ENCODE measurements at places on chromosomes 3 and 15.

- DNase-seq = no peak
Observed at GRCh38 chr15:81776976-81777375, 268.8 kb downstream of the MEX3B start.

- DNase-seq = no peak
Observed at GRCh38 chr3:12791430-12791829, 5.0 kb upstream of the CAND2 start.

GRCh38 chr3:172181932-172182586 lies 142.7 kb downstream of the FNDC3B start:
- no peak for DNase-seq

DNA sequence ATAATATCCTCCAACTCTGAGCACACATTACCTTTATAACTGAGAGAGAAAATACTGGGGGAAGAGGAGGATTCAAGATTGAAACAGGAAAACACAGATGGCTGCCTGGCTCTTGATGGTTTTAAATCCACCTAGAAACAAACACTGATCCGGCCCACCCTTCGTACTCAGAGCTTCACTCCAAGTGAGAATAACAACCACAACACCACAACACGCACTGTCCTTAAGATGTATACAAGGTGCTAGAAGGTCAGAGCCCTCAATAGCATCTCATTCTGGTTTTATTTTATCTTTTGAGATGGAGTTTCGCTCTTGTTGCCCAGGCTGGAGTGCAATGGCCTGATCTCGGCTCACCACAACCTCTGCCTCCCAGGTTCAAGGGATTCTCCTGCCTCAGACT lies 9.9 kb downstream of the IP6K2 start:
- DNase-seq = no peak

DNA sequence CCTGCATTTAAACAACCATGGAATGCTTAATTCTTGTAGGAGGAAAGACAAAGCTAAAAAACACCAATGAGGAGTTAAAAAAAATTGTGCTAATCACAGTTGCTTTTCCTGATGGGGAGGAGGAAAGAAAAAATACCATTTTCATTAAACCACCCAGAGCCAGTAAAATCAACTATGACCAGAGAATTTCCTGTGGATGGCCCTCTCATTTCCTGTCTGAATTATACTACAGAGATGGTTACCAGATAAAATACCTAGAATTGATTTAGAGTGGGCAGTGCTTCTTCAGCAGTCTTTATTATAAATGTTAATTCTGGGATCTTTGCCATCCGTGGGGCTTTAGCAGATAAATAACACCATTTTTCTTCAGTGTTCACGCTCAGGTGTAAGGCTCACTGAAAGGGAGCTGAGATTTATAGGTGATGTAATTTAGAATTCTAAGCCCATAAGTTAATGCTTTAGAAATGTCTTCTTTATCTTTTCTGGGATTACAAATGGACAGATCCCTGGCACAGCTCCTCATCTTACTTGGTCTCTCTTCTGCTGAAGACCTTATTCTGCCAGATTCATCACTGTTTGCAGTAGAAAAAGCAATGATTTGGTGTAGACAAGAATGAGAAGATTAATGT lies 37.9 kb downstream of the RETNLB start:
- no peak for DNase-seq

DNA sequence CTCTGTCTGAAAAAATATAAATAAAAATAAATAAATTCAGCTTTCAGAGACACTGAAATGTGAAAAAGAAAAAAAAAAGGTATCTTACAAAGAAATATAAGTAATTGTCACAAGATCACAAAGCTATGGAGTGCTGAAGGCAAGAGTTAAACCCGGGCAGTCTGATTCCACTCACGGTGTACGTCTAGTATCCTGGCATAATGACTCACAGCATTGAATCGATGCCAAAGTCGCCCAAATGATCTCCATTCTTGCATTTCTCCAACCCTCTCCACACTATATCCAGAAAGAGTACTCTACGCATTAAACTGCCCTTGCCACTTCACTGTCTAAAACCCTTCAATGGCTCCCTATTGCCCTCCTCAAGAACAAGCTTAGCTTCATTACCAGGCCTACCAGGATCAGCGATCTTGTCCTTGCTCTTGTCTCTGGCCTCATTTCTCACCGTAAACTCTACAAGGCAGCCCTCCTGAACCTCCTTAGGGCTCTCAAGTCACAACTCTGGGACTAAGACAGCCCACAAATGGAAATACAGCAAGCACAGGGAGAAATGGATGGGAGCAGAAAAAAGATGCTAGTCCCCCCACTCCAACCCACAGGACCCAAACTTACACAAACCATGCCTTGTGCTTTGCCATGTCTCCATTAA lies 7.7 kb downstream of the SUCLG2 start:
- no peak for DNase-seq

DNA sequence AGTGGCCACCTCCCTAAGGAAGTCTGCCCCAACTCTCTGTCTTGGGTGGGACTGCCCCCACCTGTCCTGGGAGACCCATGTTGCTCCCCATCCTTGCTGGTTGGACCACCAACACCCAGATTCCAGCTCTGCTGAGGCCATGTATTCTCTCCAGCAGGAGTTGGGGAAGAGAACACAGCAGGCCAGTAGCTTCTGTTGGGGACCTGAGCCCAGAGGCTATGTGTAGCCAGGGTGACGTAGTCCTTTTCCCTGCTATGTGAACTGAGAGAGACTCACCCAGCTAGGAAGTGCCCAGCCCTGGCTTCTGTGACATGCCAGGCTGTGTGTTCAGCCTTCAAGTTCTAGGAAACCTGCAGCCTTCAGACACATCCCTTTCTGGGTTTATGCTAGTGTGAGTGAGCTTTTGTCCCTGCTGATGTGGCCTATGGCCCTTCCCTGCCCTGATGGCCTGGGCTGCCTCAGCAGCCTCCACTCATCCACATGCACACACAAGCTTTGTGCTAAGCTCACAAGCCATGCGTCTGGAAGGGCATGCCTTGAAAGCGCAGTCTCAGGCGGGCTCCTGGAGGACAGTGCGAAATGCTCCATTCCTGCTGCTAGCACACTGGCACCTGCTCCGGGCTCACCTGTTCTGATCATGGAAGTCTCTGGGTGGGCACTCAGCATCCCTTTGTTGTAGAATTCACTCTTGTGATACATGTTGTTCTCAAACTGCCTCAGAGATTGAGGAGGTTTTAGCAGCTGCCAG lies 42.6 kb downstream of the KY start:
- DNase-seq = no peak

GRCh38 chr15:52094811-52095584 lies 17.6 kb downstream of the BCL2L10 start:
- DNase-seq = no peak

DNA sequence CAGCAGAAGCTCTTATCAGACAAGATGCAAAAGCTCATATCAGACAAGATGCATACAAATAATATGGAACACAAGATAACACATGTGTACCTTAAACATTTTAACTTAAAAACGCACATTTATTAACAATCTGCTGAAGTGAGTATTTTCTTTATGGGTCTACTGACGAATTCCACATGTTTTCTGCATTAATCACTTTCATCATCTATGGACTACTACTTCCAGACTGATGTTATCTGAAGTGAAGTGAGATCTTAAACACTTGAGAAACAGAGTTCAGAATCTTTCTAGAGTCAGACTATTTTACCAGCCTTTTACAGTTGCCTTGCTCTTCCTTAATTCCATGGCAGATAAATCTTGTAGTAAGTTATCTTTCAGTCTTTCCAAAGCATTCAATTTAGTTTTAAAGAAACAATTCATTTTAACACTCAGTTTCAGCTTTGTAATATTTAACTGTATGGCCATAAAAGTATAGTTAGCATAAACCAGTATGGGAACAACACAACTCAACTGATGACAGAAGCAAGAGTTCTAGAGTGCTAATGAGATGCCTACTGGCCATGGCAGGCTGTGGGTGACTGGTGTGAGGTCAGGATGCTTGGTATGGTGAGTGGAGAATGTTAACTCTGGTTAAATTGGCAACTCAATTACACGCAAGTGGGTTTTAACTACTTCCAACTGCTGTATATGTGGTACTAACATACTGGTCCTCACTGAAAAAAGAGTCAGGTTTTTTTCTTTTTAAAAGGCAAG lies 9.8 kb downstream of the CMTM6 start:
- DNase-seq = no peak

Data from stimulated activated CD4-positive, alpha-beta T cell treated with anti-CD3 and anti-CD28 coated beads, Interleukin-4, amount 100 ng/mL, for 4 hours (primary cell).